ENCODE measurements at places on chromosomes 16 and 17. TPM values are rescaled to one million over a fixed set of nuclear protein-coding genes. Genes with fewer than 3 reads are reported as not detected.

The KRT36 gene
- 0.12 TPM for total RNA-seq

The ZFP90 gene
- total RNA-seq = 32.2 TPM

The AFMID gene
- 17.6 TPM for total RNA-seq

The CALB2 gene
- total RNA-seq = 0.50 TPM

The RUSF1 gene
- total RNA-seq = 55.2 TPM

The MSLN gene
- total RNA-seq = 0.12 TPM

The SLC25A10 gene
- total RNA-seq = 11.0 TPM

The CACNG4 gene
- total RNA-seq = not detected

The NHLRC4 gene
- 2.0 TPM for total RNA-seq

The CACNB1 gene
- total RNA-seq = 12.1 TPM

The ZNF319 gene
- total RNA-seq = 2.8 TPM
